Central memory CD4-positive, alpha-beta T cell (primary cell): ENCODE measurements at places on chromosomes 16 and 17.
A peak's percentile ranks its signal among the peaks of the same experiment; 100 is the strongest.

- no peak for DNase-seq
Measured at GRCh38 chr17:16880843-16881230, 91.1 kb downstream of the TNFRSF13B start.

- DNase-seq, result no peak
Measured at GRCh38 chr16:81165411-81166097, 69.4 kb upstream of the GCSH start.

DNA sequence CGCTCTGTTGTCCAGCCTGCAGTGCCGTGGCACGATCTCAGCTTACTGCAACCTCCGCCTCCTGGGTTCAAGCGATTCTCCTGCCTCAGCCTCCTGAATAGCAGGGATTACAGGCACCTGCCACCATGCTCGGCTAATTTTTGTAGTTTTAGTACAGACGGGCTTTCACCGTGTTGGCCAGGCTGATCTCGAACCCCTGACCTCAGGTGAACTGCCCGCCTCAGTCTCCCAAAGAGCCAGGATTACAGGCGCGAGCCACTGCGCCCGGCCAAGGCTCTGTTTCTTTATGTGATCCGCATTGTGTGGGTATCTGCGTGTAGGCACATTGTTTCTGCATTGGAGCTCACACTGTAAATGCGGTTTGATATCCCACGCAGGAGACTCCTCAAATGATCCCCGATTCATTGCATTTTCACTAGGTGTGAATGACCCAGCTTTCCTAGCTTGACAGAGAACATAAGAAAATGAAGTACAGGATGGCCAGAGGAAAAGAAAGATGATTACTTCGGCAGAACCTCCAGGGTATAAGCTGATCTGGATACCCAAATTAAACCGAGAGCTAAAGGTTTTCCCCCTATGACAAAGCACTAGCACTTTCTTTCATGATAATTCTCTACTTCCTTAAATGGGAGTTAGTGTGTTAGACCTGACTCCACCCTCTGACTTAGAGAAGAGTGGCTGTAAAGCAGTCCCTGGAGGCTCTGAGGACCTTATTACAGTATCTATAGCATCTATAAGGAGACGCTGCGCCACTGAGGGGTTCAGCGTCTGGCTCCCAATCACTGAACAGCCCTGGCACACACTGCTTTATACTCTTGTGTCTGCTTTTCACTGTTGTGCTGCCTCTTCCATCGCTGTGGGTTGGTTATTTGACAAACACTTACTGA lies 17.3 kb downstream of the COTL1 start:
- peak; percentile 68 for DNase-seq

GRCh38 chr17:39960524-39961041 lies 2.2 kb upstream of the GSDMA start:
- DNase-seq, result no peak

DNA sequence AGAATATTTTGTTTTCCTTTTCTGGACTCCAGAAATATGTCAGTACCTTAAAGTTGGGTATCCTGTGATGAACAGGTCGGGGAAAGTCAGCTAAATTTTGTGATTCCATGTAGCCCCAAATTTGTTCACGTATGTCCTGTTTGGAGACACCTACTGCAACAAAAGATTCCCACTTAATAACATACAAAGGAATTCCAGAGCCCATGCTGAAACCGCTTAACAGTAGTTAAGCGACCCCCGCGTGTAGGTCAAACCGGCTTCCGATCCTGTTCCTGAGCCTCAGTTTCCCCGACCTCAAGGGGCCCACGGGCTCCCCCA lies 477 bp downstream of the MTHFSD start:
- no peak for DNase-seq

DNA sequence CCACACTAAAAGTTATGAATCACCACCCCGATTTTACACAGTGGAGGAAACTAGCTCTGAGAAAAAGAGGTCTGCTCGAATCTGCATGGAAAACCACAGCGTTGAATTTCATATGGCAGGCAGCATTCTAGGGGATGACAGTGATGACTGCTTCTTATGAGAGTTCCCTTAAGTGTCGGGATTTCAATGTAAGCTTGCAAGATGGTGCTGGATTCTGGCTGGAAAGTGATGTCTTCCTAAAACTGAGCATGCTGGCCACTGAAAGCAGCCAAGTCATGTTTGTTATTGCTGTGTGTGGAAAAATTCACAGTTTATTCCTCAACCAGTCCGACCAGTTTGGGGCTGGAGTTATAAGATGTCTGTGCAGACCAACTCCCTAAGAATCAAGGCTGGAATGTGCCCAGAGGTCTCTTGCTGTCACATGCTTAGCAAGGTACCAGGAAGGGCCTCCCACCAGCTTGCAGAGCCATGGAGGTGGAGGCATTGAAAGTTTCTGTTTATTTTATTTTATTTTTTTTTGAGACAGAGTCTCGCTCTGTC lies 37.2 kb upstream of the GAN start:
- DNase-seq, result no peak

DNA sequence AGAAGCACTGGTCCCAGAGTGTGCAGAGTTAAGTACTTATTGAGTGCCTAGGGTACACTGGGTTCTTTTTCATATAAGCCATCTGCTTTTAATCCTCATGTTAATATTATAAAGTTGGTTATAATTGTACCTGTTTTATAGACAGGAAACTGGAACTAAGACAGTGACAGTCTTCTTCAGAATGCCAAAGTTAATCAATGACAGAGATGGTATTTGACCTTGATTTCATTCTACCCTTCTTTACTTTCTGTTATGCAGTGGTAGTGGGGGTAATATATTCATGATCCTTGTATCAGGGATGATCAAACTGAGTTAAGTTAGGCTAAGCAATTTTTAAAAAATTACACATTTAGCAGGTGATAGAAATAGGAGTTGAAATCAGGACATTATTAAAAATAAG lies 108.6 kb upstream of the GOT2 start:
- DNase-seq, result no peak

- DNase-seq, result no peak
Measured at GRCh38 chr16:26840691-26841090, 226.0 kb upstream of the C16orf82 start.

- no peak for DNase-seq
Measured at GRCh38 chr16:51157698-51158097, 6.6 kb upstream of the SALL1 start.

GRCh38 chr16:66930189-66930588 lies 4.0 kb downstream of the CIAO2B start:
- DNase-seq, result no peak

DNA sequence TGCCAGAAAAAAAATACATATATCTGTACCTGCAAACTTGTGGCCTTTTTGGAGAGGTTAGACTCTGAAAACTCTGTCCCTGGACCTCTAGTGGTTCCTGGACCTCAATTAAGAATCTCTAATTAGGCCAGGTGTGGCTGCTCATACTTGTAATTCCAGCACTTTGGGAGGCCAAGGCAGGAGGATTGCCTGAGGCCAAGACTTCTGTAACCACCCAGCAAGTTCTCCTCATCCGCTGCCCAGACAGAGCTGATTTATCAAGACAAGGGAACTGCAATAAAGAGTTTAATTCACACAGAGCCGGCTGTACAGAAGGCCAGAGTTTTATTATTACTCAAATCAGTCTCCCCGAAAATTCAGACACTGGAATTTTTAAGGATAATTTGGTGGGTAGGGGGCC lies 4.2 kb downstream of the ASPA start:
- DNase-seq, result no peak

DNA sequence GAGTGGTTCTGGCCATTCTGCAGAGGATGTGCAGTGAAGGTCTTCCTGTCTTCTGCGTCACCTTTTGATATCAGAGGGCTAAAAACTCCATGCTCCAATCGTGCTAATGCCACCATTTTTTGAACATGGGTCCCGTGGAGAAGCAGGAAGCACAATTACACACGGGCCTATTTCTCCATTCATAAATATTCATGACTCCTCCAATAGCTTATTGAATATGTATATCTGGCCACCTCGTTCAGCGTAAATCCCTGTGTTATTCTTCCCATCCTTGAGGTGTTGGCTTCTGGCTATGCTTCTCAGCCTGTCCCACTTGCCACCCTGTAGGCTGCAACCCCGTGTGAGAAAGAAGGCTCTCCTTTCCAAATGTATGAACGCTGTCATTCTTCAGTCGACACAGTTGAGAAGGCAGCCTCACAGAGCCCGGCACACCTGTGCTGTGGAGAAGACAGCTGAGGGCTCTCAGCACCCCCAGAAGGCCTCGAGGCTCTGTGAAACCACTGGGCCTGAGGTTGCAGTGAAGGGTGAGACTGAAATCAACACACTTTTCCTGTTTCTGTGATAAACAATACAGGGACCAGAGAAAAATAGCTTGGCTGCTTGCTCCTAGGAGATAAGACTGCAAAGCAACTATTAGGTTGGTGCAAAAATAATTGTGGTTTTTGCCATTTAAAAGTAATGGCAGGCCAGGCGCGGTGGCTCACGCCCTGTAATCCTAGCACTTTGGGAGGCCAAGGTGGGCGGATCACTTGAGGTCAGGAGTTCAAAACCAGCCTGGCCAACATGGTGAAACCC lies 4.9 kb upstream of the ANKRD40CL start:
- DNase-seq, result no peak

- DNase-seq, result no peak
Measured at GRCh38 chr16:4399001-4399730, 17.2 kb downstream of the CORO7 start.

DNA sequence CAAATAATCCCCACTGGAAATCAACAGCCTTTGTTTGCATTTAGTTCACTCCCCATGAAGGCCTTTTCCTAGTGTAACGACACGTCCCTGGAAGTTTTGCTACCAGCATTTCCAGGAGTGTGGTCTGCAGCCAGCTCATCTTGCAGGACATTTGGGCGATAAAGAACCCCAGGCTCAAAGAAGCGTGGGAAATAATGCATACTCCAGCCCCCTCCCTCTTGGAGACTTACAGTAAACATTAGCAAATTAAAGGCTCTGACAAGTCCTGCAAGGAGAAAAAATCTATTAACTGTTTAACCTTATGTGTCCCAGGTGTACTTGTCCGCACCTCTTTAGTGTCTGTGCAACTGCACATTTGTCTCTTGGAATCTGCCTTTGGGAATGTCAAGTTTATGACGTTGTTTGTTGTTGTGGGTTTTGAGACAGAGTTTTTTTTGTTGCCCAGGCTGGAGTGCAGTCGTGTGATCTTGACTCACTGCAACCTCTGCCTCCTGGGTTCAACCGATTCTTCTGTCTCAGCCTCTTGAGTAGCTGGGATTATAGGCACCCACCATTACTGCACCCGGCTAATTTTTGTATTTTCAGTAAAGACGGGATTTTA lies 131.1 kb downstream of the ABCC1 start:
- no peak for DNase-seq

- DNase-seq, result no peak
Measured at GRCh38 chr17:20089756-20090547, 80.8 kb downstream of the SPECC1 start.

DNA sequence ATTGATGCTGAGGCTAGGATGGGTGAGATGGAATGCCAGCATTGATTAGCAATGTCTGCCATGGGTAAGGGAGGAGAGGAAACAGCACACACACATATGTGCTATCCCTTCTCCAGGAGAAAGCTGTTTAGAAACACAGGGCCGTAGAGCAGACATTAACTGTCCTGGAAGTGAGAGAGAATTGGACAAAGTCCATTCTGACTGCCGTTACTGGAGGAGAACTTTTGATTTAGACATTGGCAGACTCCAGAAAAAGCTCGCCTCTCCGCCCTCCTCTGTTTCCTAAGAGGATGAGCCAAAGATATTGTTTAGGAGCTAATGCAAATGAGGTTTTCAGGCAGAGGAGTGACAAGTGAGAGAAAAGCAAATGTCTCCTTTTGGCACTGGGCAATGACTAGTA lies 237.0 kb downstream of the HAPSTR1 start:
- DNase-seq, result no peak

DNA sequence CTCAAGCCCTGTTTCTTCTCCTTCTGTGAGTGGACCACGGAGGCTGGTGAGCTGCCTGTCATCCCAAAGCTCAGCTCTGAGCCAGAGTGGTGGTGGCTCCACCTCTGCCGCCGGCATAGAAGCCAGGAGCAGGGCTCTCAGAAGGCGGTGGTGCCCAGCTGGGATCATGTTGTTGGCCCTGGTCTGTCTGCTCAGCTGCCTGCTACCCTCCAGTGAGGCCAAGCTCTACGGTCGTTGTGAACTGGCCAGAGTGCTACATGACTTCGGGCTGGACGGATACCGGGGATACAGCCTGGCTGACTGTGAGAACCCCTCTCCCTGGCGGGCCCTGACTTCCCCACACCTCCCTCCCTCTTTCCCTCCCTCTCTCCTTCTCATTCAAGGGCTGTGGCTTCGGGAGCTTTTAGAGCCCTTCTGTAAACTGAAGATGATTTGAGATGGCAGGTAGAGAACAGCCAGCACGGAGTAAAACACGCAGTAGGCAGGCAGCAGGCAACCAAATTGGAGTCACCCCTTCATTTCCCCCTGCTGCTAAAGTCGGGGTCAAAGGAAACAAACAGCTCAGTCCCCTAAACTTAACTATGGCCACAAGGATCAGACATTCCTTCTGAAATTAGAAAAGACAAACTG lies 3.9 kb downstream of the SPACA3 start:
- DNase-seq, result no peak

DNA sequence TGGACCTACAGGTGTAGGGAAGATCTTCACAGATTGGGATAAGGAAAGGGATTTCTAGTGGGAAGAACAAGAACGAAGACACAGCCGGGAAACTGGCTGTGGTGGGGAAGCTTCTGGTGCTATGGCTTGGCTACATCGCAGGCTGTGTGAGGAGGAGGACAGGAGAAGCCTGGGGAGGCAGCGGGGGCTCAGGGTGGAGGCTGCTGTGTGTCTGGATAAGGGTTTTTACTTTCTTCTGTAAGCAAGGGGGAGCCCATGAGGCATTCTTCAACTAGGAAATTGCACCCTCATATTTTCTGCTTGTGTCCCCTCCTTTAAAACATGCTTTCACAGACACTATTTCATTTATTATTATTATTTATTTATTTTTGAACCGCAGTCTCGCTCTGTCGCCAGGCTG lies 2.9 kb upstream of the RHBDF2 start:
- no peak for DNase-seq

- DNase-seq, result no peak
Measured at GRCh38 chr16:12170103-12171040, 193.8 kb downstream of the SNX29 start.

DNA sequence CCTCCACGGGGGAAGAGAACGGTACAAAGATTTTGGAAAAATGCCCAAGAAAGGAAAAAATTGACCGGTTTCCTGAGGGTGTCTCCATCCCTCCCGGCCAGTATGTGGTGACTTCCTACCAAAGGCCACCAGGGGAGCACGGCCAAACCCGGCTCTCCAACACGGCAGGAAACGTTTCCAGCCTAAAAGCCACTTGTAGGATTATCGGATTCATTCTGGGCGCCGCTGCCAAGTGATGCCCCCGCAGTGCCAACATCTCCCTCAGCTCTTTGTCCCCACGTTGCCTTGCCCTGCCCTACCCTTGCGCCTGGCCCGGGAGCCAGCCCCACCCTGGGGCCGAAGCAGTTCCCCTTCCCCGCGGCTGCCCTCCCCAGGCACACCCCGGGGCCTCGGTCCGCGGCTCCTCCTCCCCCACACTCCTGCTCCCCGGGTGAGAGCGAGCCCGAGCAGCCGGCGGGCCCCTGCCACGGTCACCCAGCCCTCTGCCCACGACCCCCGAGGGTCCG lies 688 bp downstream of the CRK start:
- peak; percentile 26 for DNase-seq

GRCh38 chr17:66625311-66625767 lies 209.6 kb upstream of the CACNG5 start:
- DNase-seq, result no peak

GRCh38 chr16:51147776-51148677 lies 3.0 kb downstream of the SALL1 start:
- DNase-seq, result no peak
